ENCODE measurements at places on chromosomes 3 and 15.

- no peak for DNase-seq
Measured at GRCh38 chr3:159182961-159183360, 381.1 kb downstream of the MFSD1 start.

GRCh38 chr3:126104742-126105605 lies 21.1 kb upstream of the SLC41A3 start:
- no peak for DNase-seq

GRCh38 chr15:87752250-87752951 lies 504.1 kb downstream of the NTRK3 start:
- DNase-seq = no peak

GRCh38 chr15:50452927-50453326 lies 28.7 kb downstream of the USP8 start:
- DNase-seq = no peak

DNA sequence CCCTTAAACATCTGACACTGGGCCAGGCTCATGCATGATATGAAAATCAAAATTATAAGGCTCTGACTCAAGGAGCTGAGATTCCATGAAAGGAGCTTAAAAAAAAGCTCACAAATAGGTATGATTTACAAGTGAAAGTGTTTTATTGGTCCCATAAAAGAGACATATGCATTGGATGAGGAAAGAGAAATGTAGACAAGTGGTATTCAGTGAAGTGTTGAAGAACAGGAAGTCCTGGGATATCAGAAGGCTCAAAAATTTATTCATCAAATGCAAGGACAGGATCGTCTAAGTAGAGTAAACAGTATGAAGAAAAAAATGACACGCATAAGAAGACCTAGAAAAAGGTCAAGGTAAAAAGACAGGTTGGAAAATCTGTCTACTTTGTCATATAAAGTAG lies 188.9 kb downstream of the CBLB start:
- DNase-seq = no peak

DNA sequence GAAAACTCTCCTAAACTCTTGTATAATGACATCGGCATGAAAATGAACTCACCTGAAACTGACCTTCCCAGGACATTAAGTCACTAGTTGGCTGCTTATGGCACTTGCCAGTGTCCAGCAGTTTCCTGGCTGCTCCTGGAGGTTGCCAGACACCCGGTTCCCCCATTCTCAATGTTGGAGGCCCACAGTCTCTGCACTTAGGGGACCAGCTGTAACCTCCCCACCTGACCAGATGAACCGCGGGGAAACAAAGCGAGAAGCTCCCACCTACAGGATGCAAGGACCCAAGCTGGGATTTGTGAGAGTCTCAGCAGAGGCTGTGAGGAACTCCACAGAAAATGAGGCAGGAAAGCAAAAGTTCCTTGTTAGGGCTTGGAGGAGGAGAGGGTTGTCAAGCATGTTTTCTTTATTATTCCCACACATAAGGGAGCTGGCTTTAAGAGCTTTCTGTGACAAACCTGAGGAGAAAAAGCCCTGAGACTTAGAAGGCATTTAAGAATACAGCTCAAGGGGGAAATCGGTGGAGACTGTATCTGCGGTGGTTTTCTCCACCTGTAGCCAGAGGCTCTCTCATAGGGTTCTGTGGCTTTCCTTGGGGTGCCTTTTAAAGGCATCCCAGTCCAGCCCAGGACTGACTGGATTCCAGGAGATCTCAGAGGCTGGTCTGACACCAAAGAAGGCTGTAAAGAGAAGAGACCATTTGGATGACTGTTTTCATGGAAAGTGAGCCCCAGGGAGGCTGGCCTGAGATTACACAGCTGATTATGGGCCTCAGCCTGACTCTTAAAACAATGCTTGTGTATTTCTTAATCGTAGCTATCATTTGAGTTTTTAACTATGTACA lies 4.6 kb downstream of the TPM1 start:
- DNase-seq = no peak

DNA sequence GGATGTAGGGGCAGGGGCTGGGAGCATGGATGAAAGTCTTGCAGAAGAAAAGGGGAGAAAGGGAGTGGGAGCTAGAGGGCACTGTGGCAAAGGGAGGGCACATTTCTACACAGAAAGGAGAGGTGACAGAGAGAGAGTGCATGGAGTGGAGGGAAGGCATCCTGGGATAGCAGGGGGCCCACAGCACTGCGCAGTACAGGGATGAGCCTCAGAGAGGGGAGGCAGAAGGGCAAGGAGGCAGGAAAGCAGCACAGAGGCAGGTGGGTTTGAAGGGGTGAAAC lies 5.4 kb downstream of the STOML1 start:
- DNase-seq = no peak

All from hematopoietic multipotent progenitor cell treated with erythropoietin and hydrocortisone succinate and interleukin-3 and kit ligand, for 8 days (in vitro differentiated cells).